ENCODE measurements at places on chromosomes 2 and 18.

DNA sequence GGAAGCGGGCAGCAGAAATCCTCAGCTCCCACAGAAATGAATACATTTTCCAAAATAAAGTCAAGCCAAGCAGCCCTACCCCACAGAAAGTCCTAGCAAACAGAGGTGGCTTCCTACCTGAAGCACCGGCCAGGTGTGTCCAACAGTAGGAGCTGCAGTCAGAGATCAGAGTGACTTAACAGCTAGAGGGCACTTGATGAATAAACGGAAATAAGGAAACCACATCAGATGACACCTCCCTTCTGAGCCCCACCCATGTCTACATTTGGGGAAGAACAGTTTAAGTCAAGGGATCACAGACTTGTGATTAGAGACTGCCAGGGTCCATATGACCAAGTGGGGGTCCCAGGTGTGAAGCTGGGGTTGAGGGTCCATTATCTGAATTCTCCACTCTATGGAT, at the start of gene CXCR1:
Gene CXCR1 (minus strand): TSS at position 172 of the 400 bp plus-strand sequence. CDS start 1,751 bp downstream, outside the sequence.
- peak; percentile 8 for DNase-seq

GRCh38 chr2:24861500-24861899, 58.5 kb downstream of the ADCY3 start:
- no peak for DNase-seq

DNA sequence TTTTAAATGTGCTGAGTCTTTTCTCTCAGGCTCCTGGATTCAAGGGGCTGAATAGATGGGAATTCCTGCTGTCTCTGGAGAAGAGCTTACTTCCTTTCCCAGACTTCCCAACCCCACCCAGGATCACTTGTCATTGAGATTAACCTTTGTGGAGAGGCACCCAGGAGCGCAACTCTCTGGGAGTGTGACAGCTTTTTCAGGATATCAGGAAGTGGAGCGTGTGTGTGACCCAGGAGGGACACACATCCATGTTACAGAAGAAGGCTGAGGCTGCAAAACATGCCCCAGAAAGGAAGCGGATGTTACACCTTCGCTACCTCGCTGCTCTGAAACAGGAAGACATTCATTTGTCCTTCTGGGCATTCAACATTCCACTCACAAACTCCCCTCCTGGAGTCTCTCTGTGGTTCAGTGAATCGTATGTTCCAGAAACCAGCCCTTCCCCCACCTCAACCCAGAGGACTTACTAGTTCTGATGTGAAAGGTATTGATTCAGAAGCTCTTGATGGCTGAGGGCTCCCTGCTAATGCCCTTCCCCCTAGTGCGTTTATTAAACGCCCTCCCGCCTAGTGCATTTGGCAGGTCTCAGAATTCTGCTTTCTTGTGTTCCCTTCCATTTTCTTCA, 523.9 kb downstream of the TNS1 start:
- no peak for DNase-seq

DNA sequence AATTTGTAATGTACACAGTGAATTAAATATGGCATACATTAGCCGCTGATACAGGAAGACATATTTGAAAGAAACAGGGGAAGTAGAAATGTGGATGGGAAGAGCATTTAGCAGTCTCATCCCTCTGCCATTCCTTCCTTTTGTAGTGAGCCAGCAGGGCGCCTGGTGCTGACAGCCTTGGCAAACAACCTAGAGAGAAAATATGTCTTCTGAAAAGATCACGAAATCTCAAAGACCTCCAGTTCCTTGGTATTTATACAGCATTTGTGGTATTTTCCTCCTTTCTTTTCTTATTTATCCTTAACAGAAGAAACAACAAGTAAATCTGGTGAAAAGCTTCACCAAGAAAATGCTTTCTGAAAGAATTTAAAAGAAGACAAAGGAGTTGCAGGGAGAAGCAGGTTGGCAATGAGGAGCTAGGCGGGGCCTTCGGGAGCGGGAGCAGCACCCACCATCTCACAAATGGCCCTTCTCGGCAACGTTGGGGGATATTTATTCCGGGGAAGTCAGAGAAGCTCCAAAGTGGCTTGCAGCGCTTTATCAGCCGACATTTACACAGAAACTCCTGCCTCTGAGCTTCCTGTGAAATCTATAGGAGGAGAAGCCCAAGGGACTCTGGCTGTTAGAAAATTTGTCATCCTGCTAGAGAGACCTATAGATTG, 406.1 kb upstream of the NRP2 start:
- no peak for DNase-seq

- peak; percentile 27 for DNase-seq
Measured at GRCh38 chr18:9334973-9335696, 562 bp downstream of the TWSG1 start.

DNA sequence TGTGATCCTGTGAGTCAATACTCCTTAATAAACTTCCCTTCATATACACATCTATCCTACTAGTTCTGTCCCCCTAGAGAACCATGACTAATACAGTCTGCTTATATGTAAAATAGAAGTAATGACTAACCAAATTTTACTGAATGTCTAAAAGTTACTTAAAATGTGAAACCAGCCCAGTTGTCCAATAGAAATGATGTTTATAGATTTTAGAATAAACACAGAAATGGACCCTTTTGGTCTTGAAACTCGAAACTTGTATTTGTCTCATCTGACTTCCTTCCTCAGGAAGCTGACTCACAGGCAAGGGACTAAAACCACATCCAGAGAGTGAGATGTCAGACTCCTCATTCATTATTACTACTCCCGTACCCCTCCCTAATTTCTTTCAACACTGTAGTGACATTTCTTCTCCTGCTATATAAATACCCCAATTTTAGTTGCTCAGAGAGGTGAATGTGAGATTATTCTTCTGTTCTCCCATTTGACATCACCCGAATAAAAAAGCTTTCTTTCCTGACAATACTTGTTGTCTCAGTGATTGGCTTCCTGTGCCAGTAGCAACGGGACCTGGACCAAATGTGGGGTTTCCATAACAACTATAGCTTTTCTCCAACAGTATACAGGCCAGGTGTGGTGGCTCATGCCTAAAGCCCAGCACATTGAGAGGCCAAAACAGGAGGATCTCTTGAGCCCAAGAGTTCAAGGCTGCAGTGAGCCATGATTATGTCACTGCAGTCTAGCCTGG, 486.0 kb downstream of the ERBB4 start:
- DNase-seq = peak; percentile 59

DNA sequence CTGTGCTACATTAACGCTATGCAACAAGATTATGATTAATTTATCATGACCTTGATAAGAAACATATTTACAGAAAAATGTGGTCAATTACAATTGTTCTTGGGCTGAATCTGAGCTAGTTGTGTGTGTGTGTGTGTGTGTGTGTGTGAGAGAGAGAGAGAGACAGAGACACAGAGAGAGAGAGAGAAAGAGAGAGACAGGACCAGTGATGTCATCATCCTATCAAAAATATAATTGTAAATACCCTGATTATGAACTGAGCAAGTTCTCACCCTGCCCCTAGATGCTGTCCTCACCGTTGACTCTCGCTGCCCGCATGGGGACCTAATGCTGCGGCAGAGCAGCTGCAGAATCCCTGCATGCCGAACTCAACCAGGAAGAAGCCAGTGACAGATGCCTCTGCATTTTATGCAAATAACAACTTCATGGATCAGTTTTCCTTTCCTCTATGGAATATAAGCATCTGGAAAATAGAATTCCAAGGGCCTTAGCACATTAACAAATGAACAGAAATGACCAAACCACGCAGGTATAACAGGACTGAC, 512.5 kb downstream of the PLCL1 start:
- DNase-seq = no peak

GRCh38 chr2:239046822-239047221, 198.9 kb downstream of the TWIST2 start:
- no peak for DNase-seq

- DNase-seq = no peak
Measured at GRCh38 chr2:185441486-185442005, 297.1 kb upstream of the FSIP2 start.

GRCh38 chr2:236693531-236693930, 123.9 kb downstream of the ACKR3 start:
- no peak for DNase-seq

- DNase-seq = no peak
Measured at GRCh38 chr2:171524018-171524401, 1.7 kb downstream of the CYBRD1 start.

- DNase-seq = no peak
Measured at GRCh38 chr2:54240515-54241469, 15.2 kb downstream of the TSPYL6 start.
